Thoracic aorta (tissue), 2 donors: ENCODE measurements at places on chromosomes 2 and 18. TPM values are rescaled to one million over a fixed set of nuclear protein-coding genes. Genes with fewer than 3 reads are reported as not detected.

DNA sequence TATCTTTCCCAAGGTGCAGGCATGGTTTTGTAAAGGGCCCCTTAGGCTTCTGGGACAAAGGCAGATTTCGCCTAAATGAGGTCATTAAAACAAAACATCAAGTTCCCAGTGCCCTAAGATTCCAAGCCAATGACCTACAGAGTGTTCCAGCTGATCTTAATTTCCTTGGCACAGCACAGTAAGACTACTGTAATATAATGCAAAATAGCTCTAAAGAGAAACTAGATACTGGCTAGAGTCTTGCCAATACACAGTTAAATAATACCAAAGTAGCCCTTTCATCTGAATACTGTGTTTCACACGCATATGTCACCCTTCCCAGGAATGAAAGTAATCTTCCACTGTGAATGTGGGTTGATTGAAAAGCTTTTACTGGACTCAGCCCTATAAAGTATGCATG, 14.7 kb downstream of the GRB14 start:
- no peak for DNase-seq

DNA sequence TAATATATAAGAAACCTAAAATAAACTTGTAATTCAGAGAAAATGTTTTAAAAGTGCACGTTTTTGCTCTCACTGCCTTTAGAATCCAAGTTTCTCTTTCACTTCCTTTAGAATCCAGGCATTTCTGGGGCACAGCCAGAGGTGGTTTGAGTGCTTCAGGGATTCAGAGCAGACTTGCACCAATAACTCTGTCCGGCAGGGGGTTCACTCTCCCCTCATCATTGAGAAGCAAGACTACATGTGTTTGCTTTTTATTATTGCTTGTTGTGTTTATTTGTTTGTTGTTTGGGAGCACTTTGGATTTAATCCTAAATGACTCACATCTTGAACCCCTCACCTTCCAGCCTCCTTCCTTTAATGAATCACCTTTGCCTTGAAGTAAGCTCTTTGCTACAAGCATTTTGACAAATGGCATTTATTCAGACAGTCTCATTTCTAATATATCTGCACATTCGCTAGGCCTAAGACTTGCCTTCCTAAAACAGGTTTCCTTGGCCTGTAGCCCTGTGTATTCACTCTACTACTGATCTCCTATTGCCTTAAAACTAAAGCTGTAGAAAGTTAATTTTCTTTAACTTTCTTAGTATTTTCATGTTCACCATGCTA, 233.5 kb upstream of the ATP5MC3 start:
- DNase-seq, result no peak

Gene CYS1
- total RNA-seq, result 26.9 TPM

GRCh38 chr2:139201516-139201915, 421.3 kb upstream of the NXPH2 start:
- no peak for DNase-seq

Gene CACNB4
- total RNA-seq, result 5.6 TPM

DNA sequence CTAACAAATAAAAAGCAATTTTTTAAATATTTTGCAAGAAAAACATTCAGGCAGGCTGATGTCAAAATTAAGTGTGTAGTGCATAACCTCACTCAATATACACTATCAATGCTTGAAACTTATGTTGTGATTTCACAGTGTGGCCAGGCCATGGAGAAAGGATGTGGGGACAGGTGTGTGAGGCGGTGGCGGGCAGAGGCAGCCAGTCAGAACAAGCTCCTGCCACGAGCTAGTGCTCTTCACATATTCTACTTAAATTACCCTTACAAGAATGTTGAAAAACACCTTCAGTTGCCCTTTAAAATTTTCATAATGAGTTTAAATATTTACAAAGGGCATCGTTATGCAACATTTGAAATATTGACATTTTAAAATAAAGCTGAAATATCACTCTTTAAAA, 43.2 kb downstream of the CYB5A start:
- DNase-seq, result no peak

Gene EN1
- total RNA-seq, result not detected

GRCh38 chr2:479490-480176, 191.7 kb upstream of the ALKAL2 start:
- no peak for DNase-seq

Gene CPLX4
- total RNA-seq, result not detected

Gene LAMA3
- 30.1 TPM for total RNA-seq

Gene SCN3A
- total RNA-seq, result 6.0 TPM

DNA sequence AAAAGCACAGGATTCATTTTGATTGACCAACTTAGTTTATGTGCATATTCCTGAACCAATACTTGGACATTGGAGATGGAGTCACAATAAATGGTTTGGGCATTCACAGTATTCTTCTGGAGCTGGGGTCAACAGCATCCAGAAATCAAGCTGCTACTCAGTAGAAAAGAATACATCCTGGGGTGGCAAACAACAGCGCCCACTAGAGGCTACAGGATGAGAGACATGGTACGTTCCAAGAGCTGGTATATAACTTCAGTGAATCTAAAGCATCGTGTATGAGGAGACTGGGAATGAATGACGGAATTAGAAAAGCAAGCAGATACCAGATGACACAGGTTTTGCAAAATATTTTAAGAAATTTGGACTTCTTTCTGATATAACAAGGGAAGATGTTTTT, 142.9 kb upstream of the FIGN start:
- no peak for DNase-seq

Gene ANTXR1
- total RNA-seq, result 313 TPM

Gene EMILIN2
- total RNA-seq, result 22.6 TPM

GRCh38 chr2:215619022-215619958, 183.4 kb upstream of the FN1 start:
- no peak for DNase-seq

DNA sequence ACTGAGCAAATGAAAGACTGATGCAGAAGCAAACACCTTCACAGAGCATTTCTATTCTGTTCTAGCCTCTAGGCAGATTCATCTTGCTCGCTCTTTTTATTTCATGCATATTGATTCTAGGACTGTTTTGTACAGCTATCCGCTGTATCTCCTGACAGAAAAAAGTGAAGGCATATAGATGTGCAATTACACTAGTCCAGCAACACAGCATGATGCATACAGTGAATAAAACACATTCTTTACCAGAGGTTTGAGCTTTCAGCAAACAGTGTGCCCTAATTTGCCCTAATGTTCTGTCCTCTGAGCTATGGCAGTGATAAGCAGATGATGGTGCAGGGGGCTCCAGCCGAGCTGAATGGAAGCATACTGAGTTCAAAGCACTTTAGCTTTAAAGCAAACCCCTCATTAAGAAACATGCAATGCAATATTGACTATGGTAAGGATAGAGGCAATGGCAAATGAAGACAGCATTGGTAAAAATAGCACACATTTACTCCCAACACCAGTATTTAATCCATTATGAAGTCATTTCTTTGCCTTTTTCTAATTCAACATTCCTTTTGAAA, 141.2 kb upstream of the RGPD4 start:
- no peak for DNase-seq

DNA sequence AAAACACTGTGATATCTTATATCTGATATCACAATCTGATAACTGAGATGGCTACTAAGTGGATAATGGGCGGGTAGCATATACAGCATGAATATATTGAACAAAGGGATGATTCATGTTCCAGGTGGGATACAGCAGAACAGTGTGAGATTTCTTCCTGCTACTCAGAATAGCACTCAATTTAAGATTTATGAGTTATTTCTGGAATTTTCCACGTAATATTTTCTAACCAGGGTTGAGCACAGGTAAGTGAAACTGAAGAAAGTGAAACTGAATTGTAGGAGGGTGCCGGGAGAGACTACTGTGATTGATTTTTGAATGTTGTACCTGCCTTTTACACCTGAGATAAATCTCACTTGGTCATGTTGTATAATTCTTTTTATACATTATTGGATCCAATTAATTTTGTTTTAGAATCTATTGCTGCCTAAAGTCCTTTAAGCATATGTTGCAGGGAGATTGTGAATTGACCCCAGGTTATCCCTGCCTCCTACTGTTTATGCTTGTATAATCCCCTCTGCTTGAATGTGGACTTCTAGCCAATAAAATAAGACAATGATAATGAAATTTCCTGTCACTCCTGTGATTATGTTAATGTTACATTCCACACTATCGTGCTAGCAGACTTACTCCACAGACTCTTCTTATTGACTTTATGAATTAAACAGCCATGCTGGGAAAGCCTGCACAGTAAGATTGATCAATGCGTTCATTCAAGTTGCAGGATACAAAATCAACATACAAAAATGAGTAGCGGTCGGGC, 67.6 kb upstream of the RBBP8 start:
- DNase-seq, result no peak

Gene PAPOLG
- total RNA-seq, result 21.9 TPM

Gene AKAIN1
- total RNA-seq, result not detected

DNA sequence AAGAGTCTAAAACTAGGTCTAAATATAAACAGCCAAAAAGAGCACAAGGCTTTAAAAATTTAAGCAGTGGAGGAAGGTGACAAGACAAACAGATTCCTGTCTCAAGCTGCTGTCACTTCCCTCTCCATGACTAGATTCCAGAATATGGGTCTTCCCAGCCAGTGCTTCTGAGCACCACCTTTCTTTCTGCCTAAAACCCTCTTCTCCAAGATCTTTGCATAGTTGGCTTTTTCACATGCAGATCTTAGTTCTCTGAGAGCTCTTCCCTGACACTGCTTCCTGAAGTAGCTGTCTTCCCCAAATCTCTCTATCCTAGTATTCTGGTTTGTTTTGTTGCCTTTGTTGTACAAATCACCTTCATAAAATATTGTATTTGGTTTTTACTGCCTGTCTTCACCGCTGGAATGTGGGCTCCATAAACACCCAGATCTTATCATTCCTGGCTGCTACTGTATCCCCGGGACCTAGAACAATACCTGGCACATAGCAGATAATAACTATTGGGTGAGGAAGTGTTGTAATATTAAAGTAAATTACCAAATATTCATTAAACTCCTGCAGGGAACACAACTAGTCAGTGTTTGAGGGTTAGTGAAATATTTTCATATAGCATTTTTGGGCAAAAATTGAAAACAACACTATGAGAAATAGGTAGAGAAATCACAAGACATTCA, 150.2 kb downstream of the CCDC85A start:
- DNase-seq, result no peak

Gene SNED1
- 133 TPM for total RNA-seq

DNA sequence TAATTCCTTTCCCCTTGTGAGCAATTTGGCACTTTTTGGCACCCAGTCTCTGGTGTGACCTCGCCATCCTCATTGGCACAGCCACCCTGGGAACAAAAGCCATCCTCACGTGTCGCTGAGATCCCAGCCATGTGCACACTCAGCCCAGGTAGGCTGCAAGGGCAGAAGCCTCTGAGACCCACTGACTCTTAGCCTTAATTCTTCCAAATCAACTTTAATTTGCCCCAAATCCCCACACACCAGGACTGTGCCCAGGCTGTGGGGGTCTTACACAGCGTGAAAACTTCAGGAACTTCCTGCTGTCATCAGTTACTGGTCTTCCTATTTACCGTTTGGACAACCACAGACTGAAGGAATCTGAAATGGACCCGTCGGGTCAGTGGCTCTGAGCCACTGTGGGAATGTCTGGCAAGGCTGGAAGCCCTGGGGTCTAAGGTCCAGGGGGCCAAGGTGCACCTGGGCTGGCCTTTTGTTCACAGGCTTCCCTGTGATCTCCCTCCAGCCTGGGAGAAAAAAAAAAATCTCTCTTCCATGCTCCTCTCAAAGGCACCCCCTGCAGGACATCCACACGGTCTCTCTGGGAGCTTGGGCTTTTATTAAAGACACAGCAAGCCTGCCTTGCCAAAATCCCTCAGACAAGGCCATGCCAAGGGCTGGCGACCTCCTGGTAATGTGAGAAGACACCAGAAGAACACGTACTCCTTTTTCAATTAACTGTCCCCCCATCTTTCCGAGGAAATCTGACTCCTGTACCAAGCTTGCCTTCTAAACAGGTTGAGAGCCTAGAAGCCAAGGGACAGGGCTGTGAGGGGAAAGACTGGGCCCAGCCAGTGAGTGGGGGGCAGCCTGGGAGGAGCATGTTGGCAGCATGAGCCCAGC, 42.1 kb upstream of the LAPTM4A start:
- no peak for DNase-seq

DNA sequence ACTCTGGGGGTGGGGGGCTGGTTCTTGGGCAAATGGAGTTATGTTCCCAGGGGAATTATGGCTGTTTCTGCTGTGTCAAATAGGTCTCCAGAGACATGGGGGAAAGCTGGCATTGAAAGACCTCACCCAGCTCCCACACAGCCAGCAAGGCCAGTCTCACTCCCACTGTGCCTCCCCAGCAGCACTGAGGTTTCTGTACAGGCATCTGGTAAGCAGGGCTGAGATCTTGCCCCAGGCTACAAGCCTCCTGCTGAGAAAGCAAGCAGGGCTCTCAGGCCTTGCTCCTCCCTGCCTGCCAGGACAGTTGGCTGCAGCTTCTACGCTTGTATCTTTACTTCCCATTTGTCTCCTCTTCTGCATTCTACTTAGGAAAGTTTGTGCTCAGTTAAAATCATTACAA, 50.5 kb upstream of the FHOD3 start:
- no peak for DNase-seq

DNA sequence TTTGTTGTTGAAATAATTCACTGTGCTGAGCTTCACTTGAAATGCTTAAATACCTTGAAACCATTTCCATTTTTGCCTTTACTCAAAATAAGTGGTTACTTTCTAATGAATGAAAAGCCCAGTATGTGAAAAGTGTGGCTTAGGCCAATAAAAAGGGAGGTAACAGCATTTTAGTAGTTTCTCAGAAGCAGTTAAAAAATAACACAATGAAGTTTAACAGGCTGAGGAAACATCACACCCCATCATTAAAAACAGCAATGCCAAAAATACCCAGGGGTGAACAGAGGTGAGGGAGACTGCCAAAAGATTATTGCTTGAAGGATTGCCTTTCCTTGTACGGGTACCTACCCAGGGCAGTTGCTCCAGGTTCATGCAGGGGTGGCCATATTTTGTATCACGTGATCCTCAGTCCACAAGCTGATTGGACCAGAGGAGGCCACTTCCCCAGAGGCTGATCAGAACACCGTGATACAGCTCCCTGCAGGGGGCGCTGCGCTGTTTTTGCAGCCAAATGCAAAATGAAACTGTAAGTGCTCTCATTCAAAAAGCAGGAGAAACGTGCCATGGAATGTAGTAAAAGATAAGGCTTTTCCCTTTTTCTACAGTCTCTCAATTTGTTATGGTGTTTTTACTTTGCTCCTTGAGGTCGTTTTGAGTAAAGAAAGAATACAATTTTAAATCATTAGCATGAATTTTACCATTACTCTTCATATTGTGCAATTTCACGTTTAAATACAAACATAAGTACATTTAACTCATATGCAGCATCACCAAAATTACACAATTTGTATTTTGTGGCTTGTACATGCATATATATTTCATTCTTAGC, 70.2 kb upstream of the SH3BP4 start:
- DNase-seq, result peak; percentile 32

- no peak for DNase-seq
These were observed 306.1 kb upstream of the KLHL29 start for GRCh38 chr2:23078784-23079434.

DNA sequence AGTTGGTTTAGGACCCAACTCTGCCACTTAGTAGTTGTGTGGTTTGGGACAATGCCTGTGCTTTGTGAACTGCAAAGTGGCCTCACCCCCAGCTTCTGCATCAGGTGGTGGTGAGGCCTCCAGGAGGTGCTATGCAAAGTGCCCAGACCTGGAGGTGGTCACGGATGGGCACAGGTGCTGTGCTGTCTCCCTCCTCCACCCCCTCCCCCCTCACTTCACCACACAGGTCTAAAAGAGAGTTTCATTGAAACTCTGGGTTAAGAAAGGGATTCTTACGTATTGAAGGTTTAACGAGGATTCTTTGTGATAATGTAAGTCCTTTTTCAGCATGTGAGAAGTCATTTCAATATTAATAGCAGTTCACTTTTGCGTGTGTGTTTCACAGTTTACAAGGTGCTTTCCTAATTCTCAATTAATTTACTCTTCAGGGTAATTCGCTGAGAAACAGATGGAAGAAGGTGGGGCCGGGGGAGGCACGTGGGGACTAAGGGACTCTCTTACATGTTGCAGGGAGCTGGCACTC, 369.9 kb downstream of the LPIN1 start:
- DNase-seq, result no peak
